ENCODE measurements at places on chromosomes 1 and 21.

DNA sequence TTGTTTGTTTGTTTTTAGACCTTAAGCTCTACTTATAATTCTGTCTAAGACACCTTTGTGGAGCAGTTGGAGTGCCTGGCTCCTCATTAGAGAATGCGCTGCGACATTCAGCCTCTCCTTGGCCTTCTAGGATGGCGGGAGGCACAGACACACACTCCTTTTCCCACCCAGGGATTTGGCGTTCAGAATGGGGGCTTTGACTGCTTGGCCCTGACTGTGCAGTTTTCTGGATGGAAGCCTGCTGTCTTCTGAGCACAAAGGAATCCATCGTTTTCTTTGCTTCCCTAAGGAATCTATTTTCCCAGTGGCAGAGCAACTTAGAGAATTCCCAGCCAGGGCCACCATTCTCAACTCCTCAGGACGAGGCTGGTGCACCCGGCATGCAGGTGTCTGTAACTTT lies 83.6 kb downstream of the GALNT2 start:
- no peak for DNase-seq

- peak; percentile 19 for DNase-seq
These were observed 140.1 kb upstream of the FMN2 start for GRCh38 chr1:239951511-239952140.

- DNase-seq: peak; percentile 79
These were observed 70.8 kb upstream of the RHOU start for GRCh38 chr1:228664399-228664914.

DNA sequence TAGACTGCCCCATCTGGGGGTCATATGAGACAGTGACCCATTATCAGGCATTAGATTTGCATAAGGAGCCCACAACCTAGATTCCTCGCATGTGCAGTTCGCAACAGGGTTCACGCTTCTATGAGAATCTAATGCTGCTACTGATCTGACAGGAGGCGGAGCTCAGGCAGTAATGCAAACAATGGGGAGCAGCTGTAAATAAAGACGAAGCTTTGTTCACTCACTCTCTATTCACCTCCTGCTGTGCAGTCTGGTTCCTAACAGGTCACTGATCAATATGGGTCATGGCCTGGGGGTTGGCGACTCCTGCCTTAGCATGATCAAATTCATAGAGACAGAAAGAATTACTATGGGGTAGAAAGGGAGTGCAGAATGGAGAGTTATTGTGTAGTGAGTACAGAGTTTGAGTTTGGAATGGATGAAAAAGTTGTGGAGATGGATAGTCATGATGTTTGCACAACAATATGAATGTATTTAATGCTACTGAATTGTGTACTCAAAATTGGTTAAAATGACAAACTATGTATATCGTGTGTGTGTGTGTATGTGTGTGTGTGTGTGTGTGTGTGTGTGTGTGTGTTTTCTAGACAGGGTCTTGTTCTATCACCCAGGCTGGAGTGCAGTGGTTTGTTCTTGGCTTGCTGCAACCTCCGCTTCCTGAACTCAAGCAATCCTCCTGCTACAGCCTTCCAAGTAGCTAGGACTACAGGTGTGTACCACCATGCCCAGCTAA lies 42.2 kb downstream of the BTF3L4 start:
- no peak for DNase-seq

- no peak for DNase-seq
These were observed 39.8 kb upstream of the ZBTB18 start for GRCh38 chr1:244011271-244011670.

- no peak for DNase-seq
These were observed 150.7 kb upstream of the ZNF644 start for GRCh38 chr1:91172541-91172940.

DNA sequence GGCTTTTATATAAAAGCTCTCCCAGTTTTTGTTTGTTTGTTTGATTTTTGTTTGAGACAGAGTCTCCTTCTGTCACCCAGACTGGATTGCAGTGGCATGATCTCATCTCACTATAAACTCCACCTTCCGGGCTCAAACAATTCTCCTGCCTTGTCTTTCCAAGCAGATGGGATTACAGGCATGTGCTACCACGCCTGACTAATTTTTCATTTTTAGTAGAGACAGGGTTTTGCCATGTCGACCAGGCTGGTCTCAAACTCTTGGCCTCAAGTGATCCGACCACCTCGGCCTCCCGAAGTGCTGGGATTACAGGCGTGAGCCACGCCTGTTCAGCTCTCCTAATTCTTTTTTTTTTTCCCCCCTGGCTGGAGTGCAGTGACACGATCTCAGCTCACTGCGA lies 4.4 kb downstream of the PCAT6 start:
- no peak for DNase-seq

GRCh38 chr1:27350663-27351540 lies 9.1 kb downstream of the SYTL1 start:
- DNase-seq: no peak

GRCh38 chr21:38352536-38353219 lies 95.9 kb downstream of the KCNJ15 start:
- DNase-seq: peak; percentile 35

- DNase-seq: no peak
These were observed 7.1 kb upstream of the ANP32E start for GRCh38 chr1:150243003-150243402.

GRCh38 chr1:198040880-198041279 lies 115.9 kb upstream of the NEK7 start:
- no peak for DNase-seq

DNA sequence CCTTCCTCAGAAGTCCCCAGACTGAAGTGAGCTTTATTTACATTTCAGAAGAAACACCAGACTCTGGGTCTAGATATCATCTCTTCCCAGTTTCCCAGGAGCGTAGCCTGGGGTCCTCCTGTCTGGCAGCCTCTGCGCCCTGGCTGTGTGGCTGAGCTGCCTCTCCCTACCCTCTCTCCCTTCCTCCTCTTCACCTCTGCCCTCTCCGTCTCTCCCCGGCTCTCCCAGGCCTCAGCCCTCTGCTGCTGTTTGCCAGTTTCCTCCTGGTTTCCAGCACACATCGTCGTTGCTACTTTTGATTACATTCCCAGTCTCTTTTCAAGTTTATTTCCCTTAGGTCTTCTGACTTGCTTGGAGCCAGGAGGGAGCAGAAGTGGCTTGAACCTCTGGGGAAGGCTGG lies 91.1 kb upstream of the DISP3 start:
- DNase-seq: no peak

DNA sequence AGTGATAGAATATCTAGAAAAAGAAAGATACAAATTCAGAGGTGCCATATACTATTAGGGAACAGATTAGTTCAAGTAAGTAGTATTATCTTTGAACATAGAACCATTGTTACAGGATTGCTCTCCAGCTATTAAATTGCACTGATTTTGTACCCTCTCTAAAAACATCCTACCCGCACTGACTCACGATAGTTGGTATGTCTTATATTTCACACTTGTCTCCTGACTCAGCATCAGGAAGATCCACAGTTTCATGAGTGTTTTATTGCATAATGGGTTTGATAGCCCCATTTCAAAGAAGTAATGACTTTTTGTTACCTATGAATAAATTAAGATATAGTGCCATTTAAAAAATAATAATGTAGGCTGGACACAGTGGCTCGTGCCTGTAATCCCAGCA lies 6.0 kb downstream of the TATDN3 start:
- DNase-seq: no peak

- DNase-seq: peak; percentile 48
These were observed 22.7 kb upstream of the ARF1 start for GRCh38 chr1:228059634-228060457.

DNA sequence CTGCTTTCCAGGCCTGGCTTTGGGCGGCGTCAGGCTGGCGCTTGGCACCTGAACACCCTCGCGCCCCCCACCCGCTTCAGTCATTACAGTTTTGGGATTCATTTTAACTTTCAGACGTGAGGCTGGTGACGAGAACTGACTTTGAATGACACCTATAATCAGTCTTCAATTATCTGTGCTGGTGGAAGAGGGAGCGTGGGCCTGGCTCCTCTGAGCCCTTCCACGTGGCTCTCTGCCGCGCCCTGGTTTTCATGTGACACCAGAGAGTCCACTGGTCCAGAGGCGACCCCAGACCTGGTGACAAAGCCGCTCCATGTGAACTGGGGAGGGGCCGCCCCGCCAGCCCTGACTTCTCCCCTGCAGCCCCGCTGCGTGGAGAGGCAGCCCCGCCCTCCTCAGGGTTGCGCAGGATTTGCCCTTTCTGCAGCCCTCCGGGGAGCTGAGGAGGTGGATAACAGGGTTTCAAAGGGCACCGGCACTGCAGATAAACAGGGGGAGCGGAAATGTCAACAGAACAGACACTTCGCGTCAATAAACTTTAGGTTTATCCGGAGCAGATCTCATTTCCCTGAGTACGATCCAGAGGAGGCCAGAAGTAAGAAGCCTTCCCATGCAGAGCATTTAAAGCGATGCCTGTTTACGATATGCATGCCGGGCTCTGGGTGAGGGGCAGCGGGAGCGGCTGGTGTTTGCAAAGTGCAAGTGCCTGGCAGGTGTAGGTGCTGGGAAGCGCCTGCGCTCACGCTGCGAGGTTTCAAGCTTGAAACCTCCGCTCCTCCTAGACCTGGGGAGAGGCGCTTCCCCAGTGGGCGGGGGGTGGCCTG lies 56.4 kb downstream of the AJAP1 start:
- no peak for DNase-seq

DNA sequence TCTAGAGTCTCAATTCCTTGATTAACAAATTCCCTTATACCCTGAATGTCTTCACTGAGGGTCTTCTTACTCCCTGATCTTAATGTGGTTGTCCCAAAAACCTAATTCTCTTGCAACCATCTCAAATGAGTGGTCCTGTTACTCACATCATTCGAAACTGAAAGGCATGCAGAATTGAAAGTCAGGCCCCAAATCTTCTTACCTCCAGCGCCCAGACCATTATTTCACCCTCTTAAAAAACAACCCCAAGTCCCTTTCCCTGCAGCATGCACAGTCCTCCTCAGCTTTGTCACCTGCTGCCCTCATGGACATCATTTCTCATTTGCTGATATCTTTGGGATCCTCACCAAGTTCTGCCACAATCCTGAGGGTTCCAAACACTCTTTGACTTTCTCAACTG lies 230.1 kb downstream of the SEC16B start:
- DNase-seq: no peak

DNA sequence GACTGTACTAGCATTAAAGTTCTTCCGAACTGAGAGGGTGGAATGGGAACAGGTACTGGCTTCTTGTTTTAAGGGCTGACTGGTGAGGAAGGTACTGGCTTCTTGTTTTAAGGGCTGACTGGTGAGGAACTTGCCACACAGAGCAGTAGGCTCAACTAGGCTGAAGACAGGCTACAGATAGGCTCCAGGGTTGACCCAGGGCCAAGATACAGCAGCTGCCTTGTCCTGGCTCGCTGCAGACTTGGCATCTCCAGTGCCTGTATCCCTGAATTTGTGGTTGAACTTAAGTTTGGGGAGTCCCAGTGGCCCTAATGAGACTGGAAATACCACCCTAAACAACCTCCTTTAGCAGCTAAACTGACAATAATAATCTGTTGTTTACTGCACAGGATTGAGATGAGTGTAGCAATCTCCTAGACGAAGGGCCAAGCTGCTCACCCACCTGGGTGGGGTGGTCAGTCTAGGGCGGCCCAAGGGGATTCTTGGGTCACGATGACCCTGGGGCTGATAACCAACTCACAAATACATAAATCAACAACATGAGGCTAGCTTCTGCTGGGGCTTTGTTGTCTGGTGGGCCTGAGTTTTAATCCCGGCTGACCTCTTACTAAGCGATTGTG lies 227.1 kb downstream of the DISC1 start:
- DNase-seq: no peak

GRCh38 chr1:19735440-19736127 lies 64.1 kb downstream of the TMCO4 start:
- DNase-seq: no peak

DNA sequence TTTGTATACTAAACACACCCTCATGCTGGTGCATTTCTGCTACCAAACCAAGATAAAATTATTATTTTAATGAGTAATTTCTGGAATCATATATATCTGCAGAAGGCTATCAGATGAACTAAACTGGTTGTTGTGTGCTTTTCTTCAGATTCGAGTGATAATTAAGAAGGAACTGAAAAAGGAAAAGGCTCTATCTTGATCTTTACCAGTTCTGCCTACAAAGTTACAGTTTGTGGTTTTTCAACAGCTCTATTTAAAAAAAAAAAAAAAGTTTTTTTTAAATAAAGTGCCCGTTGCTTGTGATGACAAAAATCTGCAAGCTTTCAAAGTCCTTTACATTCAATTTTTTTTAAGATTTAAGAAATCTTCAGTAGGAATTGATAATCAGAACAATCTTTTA lies 13.6 kb downstream of the DENND1B start:
- DNase-seq: no peak

GRCh38 chr1:40092706-40093639 lies 4.1 kb downstream of the PPT1 start:
- no peak for DNase-seq

DNA sequence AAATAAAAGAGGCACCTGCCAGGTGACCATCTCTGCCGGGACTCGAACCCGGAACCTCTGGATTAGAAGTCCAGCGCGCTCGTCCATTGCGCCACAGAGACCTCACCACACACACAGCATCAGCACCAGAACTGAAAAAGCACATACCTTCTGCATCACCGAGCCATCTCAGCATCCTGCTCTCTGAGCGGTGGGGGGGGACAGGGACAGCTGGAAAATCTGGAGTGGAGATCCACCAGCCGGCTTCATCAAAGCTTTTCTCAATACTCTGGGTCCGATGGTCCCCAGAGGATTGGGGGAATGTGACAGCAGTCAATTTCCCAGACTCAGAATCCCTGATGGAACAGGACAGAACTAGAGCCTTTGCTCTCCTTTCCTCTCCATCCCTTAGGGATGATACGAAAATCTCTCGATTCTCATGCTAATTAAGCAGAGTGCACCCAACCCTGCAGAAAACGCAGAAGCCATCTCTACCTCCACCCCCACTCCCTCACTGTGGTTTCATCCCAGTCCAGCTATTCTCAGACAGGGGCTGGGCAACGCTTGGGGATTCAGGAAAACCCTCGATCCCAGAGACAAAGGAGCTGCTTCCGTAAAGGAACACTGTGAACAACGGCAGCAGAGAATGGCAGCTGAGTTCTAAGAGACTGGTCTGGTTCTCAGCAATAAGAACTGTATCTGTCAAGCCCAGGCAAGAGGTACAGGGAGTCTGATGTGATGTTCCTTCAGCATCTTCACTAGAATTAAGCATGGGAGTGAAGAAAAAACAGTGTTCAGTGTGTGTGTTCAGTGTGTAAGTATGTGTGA lies 29.6 kb upstream of the CADM3 start:
- no peak for DNase-seq

DNA sequence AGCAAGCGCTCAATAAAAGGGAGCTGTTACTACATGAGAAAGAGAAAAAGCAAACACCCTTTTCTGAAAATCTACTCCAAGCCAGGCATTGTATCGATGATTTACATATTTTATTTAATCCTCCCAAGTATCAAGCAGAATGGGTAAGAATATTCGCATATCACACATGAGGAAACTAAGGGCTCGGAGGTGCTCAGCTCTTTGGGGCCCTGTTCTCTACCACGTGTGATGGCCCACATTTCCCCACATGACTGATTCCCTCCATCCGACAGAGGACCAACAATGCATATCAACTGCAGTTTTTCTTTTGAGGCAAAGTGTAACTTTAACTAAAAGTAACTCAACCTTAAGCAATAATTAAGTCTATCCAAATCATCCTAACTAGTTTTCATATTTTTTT lies 8.2 kb downstream of the ERI3 start:
- no peak for DNase-seq

Data from CD4-positive, alpha-beta T cell (primary cell).